Myometrial cell (primary cell): ENCODE measurements at places on chromosomes 2 and 18. TPM values are rescaled to one million over a fixed set of nuclear protein-coding genes. Genes with fewer than 3 reads are reported as not detected.

CHRND gene
- not detected in 2 replicates for total RNA-seq

NLRC4 gene
- total RNA-seq: not detected in 2 replicates

SCG2 gene
- total RNA-seq: under 0.01 and 0.53 TPM in 2 replicates

UGT1A5 gene
- not detected in 2 replicates for total RNA-seq

DNAJC5G gene
- total RNA-seq: not detected in 2 replicates

UGT1A10 gene
- not detected in 2 replicates for total RNA-seq

TUBA4B gene
- total RNA-seq: not detected in 2 replicates

ATP6V1B1 gene
- under 0.01 TPM in 1 of 2 replicates, not detected in the other for total RNA-seq

SERPINB3 gene
- total RNA-seq: not detected in 2 replicates

SERPINB5 gene
- not detected in 2 replicates for total RNA-seq

ACOXL gene
- not detected in 2 replicates for total RNA-seq

UGT1A3 gene
- total RNA-seq: not detected in 2 replicates

GPR55 gene
- total RNA-seq: not detected in 2 replicates

QPCT gene
- 21.3 and 22.5 TPM in 2 replicates for total RNA-seq

ERBB4 gene
- total RNA-seq: not detected in 2 replicates

CARF gene
- total RNA-seq: 1.2 and 3.7 TPM in 2 replicates

SLC4A5 gene
- not detected in 2 replicates for total RNA-seq

AQP12B gene
- not detected in 2 replicates for total RNA-seq

SCYGR4 gene
- not detected in 2 replicates for total RNA-seq

CCDC178 gene
- 0.89 and 2.0 TPM in 2 replicates for total RNA-seq

KCNS3 gene
- total RNA-seq: 0.18 and 0.86 TPM in 2 replicates

FIGN gene
- total RNA-seq: 0.86 and 1.1 TPM in 2 replicates

TGFA gene
- not detected in 2 replicates for total RNA-seq

NPPC gene
- total RNA-seq: 0.58 TPM in 1 of 2 replicates, not detected in the other

ZNF519 gene
- 0.29 and 1.8 TPM in 2 replicates for total RNA-seq

PEX13 gene
- 27.1 and 31.1 TPM in 2 replicates for total RNA-seq

GPR45 gene
- not detected in 2 replicates for total RNA-seq

C2orf81 gene
- total RNA-seq: 2.8 and 7.5 TPM in 2 replicates

CD8B2 gene
- total RNA-seq: not detected in 2 replicates
